Ascending aorta (tissue), 2 donors: ENCODE measurements at places on chromosomes 3 and 15.

DNA sequence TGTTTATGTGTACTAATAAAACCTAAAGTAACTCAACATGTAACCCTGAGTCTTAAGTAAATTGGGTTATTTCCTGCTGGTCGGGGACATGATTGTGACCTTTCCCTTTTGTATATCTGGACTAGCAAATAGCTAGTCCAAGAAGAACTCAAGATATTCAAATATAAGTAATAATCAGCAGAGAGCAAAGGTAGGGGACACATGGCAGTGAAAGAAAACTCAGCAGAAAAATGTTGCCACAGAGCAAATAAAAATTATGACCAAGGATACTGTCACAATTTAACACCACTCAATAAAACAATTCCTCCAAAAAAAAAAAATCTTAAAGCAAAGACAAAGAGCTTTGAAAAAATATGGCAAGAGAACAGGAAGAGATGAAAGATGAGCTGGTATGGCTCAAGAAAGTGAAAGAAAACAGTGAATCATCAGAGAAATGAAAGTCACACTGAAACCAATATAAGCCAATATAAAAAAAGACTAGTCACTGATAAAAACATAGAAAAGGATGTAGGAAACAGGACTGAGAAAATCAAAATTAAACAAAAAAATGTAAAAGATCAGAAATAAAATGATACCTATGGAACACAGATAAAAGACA, 43.4 kb downstream of the HLTF start:
- DNase-seq = no peak

DNA sequence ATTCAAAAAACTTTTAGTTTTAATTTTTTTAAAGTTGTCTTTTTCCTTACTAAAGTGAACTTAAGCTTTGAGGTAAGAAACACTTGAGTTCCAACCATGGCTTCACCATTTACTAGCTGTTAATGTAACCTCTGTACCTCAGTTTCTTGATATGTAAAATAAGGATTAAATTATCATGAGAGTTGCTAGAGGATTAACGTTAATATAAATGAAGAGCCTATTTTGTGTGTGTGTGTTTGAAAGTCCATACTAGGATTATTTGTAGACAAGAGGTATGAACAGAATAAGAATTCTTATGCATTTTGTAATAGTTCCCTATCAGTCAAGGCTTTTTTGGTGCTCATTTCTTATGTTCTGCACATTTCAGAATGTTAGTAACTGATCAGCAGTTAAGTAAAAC, 93.7 kb downstream of the MME start:
- DNase-seq = no peak

DNA sequence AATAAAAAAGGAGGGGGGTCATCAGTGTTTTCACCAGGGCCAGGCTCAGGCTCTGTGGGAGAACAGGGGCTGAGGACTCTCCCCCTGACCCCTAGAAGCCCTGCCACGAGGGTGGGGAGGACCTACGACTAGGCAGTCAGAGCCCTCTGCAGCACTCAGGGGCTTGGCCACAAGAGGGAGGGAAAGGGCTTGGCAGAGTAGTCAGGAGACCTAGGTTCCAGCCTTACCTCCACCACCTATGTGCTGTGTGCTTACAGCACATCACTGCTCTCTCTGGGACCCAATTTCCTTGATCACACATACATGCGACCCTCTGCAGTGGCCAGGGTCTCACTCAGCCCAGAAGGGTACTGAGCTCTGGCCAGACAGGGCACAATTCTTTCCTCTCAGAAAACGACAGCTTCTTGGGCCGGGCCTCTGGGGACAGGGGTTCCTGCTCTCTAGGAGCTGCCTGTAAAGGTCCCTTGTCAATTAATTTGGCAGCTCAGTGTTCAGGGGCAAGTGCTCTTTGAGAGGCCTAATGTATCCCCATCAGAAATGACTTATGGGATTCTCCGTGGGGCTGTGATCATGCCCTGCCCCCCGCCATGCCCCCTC, 16.4 kb upstream of the SKIC8 start:
- DNase-seq = no peak

- DNase-seq = no peak
Measured at GRCh38 chr3:25618028-25618427, 46.7 kb downstream of the TOP2B start.
